ENCODE measurements at places on chromosomes 3 and 15. TPM values are rescaled to one million over a fixed set of nuclear protein-coding genes. Genes with fewer than 3 reads are reported as not detected.

The HRG gene
- not detected for total RNA-seq

The TNNC1 gene
- total RNA-seq = 0.13 TPM

The DUOX1 gene
- total RNA-seq = not detected

GRCh38 chr3:69579306-69580041, 159.8 kb upstream of the MITF start:
- DNase-seq = no peak
